Caki2 (cell line): ENCODE measurements at places on chromosomes 4 and X. TPM values are rescaled to one million over a fixed set of nuclear protein-coding genes. Genes with fewer than 3 reads are reported as not detected.
A peak's percentile ranks its signal among the peaks of the same experiment; 100 is the strongest.

GRCh38 chrX:21171181-21171580, 203.0 kb upstream of the CNKSR2 start:
- no peak for DNase-seq

DNA sequence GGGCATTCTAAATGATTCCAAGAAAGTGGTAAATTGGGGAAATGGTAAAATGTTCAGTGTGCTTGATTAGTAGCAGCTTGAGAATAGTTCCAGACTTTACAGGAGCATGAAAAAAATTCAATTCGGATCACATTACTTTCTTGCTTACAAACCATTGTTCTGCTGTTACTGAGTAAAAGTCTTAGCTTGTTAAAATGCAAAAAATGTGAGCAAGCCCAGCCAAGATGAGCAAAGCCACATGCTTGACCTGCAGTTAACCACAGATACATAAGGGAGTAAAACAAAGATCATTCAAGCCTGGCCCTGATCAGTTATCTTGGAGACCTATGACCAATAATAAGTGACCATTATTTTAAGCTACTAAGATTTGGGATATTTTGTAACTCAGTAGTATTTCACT, 562.9 kb upstream of the MAGEB2 start:
- DNase-seq, result peak; percentile 64

- no peak for DNase-seq
Measured at GRCh38 chrX:155389634-155390033, 7.7 kb downstream of the F8A2 start.

Gene BEND2
- total RNA-seq, result not detected in 2 replicates

DNA sequence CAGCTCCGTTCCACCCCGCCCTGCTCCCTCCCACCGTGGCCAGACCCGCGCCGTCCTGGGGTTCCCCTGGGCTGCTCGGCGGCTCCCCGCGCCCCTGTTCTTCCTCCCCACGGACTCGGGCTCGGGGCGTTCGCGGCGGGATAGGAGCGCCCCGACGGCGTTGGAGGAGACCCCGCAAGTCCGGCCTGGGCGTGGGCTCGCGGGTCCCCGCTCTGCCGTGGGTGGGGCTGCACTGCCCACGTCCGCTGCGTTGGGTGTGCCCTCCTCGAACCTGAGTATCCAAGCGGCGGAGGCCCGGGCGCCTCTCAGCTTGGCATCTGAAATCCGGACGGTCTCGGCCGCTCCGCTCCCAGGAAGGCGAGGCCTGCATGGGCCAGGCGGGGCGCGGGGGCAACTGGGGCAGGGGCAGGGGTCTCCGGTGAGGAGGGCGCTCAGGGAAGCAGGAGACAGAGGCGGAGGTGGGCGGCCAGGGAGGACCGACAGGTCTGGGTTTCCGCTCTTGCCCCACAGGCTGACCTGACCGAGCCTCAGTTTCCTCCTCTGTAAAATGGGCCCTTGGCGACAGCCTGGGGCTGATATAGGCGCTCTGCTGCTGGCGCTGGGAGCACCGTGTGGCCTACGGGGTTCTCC, 12.0 kb upstream of the NAT8L start:
- no peak for DNase-seq

Gene PHOX2B
- total RNA-seq, result not detected in 2 replicates

Gene LRRC66
- total RNA-seq, result not detected in 2 replicates

GRCh38 chr4:102036016-102036415, 245.5 kb downstream of the BANK1 start:
- DNase-seq, result no peak
